ENCODE measurements at places on chromosomes 1 and 21. TPM values are rescaled to one million over a fixed set of nuclear protein-coding genes. Genes with fewer than 3 reads are reported as not detected.
A peak's percentile ranks its signal among the peaks of the same experiment; 100 is the strongest.

GRCh38 chr1:171844381-171844780, 3.1 kb downstream of the DNM3 start:
- no peak for DNase-seq

GRCh38 chr1:226350519-226350865, 41.5 kb upstream of the LIN9 start:
- DNase-seq: no peak

GRCh38 chr1:209850342-209850979, 22.7 kb downstream of the UTP25 start:
- no peak for DNase-seq

GRCh38 chr1:29259802-29260441, 23.6 kb downstream of the PTPRU start:
- peak; percentile 76 for DNase-seq

The TAL1 gene
- 0.28 TPM for total RNA-seq

DNA sequence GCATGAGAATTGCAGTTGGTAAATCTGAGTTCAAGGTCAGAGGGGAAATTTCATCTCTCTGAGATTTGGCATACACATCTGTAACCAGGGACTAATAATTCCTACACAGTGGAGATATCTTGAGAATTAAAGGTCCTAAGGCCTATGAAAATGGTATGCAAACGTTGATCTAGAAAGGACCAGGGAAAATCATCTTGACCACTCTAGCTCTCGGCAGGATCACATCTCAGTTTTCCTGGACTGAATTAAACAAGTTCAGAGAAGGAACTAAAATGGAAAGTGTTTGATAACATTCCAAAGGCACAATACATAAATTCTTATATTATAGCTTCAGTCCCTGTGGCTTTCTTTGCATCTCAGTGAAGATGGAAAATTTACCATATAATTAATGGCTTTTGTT, 28.5 kb upstream of the SIPA1L2 start:
- no peak for DNase-seq

DNA sequence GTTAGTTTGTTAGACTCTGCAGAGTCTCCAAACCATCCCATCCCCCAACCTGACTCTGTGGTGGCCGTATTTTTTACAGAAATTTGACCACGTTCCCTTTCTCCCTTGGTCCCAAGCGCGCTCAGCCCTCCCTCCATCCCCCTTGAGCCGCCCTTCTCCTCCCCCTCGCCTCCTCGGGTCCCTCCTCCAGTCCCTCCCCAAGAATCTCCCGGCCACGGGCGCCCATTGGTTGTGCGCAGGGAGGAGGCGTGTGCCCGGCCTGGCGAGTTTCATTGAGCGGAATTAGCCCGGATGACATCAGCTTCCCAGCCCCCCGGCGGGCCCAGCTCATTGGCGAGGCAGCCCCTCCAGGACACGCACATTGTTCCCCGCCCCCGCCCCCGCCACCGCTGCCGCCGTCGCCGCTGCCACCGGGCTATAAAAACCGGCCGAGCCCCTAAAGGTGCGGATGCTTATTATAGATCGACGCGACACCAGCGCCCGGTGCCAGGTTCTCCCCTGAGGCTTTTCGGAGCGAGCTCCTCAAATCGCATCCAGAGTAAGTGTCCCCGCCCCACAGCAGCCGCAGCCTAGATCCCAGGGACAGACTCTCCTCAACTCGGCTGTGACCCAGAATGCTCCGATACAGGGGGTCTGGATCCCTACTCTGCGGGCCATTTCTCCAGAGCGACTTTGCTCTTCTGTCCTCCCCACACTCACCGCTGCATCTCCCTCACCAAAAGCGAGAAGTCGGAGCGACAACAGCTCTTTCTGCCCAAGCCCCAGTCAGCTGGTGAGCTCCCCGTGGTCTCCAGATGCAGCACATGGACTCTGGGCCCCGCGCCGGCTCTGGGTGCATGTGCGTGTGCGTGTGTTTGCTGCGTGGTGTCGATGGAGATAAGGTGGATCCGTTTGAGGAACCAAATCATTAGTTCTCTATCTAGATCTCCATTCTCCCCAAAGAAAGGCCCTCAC, at the start of gene OLIG2:
Gene OLIG2 (plus strand): TSS at position 447 of the 954 bp plus-strand sequence. CDS start 928 bp downstream, outside the sequence.
- no peak for DNase-seq

DNA sequence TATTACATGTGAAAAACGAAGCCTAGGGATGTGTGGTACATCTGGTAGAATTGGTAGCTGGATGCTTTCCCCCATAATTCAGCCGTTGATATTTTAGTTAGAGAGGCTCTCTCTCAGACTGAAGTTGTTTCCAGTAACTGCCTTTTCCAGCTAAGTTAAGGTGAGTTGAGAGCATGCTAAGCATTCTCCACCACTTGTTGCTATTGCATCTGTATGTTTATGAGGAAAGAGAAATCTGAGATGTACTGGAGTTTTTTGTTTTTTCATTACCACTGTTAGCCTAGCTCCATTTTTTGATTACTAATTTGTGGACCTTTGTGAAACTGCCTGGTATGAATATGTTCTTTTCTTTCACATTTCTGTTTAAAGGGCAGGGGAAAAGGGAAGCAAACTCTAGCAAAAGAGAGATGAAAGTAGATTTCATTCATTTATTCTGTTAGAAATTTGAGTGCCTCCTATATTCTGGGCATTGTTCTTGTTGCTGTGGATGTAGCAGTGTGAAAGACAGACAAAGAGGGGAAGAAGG, 189.9 kb upstream of the CACYBP start:
- no peak for DNase-seq

GRCh38 chr1:51002516-51002915, 32.5 kb downstream of the CDKN2C start:
- DNase-seq: no peak

The PEAR1 gene
- 1.7 TPM for total RNA-seq

GRCh38 chr1:24199291-24199900, 12.3 kb upstream of the IFNLR1 start:
- DNase-seq: peak; percentile 57

GRCh38 chr1:106998431-106999002, 58.0 kb upstream of the PRMT6 start:
- no peak for DNase-seq

Data from pancreas (tissue), 10 donors.